ENCODE measurements at places on chromosomes 13 and 19.

- DNase-seq = no peak
Observed at GRCh38 chr19:57096685-57097361, 23.0 kb upstream of the USP29 start.

DNA sequence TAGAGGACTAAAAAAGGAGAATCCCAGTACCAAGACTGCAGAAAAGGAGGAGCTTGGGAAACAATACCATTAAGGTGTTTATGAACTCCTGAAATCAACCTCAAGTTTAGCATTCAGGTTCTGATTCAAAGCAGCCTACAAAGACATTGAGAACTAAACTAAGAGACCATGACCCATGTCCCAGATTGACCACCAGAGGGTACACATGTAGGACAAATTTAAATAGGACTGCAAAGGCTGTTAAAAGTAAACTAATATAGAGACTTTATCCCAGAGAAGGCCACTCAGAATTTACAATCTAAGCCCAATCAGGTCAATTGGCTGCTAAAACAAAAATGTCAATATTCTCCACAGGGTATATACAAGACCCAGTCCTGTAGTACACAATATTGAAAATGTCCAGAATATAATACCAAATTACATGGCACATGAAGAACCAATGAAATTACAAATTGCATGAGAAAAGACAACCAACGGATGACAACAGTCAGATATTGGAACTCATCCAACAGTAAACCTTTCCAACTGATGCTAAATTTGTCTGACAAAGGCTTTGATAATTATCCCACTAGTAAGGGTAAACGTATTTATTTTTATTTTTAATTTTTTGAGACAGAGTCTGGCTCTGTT is 682.4 kb downstream of the UQCRFS1 start:
- no peak for DNase-seq

DNA sequence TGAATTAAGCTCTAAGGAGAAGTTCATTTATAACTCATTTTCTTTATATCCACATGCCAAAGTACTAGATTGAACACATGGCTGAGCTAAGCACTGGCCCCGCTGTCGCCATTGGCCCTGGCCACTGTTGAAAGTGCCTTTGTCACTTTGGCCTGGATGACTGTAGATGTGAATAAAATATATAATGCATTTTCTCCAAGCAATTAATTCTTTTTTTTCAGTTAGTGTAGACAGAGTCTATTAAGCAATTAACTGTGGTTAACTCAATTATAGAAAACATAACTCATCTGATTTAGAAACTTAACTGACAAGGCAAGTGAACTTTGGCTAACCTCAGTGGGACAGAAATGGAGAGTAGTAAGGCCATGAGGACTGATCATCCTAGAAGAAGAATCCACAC is 965.6 kb downstream of the EFNB2 start:
- no peak for DNase-seq

DNA sequence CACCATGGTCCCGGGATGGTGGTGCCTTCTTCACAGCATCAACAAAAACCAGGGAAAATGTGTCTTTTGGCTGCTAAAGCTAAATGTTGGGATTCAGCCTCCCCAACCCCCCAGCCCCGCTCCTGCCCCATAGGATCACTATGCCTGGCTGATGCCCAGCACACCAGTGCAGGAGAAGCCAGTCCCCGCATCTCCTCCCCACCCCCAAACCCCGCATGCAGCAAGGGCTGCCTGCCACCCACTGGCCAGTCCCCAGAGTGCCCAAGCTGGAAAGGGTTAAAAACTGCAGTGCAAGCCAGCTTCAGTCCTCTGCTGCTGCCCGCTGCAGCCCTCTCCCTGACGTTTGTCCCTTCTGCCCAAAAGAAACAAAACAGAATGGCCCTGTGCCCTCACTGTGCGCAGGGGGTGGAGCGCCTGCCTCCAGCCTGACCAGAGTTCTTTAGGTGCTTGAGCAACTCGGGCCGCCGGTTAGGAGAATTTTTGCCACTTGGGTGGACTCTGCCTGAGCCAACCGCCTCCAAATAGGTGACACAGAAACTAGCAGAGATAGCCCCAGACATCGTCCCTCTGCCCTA is 3.7 kb downstream of the CALM3 start:
- no peak for DNase-seq

DNA sequence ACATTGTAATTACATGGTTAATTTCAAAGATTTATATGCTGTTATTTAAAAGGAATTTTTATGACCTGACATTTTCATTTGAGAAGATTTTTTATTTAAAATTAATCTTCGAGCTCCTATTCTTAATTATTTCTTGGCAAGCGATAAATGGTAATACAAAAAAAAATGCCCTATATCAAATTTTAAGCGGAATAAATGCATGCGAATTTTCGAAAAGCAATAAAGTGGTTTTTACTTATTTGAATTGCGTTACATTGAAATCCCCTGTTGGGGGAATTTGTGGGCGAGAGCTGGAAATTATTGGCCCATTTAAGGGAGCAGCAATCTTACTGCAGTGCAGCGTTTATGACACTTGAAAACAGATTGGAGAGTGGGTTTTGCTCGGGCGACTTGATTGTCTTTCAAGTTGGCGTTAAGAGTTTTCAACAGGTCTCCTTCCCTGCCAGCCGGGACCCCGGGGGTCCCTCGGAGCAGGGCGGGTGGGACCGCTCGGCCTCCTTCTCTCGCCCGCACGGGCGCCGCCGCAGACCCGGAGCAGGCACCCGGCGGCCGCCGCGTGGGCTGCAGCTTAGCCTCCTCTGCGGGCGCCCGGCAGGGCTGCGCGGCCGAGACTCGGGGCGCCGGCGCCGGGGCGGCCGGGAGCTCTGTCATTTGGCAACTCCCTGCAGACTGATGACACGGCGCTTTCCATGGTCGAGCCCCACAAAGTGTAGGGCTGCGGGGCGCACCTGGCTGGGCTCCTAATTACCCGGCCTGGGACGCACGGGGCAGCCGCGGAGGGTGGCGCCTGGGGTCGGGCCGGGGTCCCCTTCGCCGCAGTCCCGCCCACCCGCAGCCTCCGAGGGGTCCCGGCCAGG is 255.1 kb upstream of the SOX21 start:
- no peak for DNase-seq

DNA sequence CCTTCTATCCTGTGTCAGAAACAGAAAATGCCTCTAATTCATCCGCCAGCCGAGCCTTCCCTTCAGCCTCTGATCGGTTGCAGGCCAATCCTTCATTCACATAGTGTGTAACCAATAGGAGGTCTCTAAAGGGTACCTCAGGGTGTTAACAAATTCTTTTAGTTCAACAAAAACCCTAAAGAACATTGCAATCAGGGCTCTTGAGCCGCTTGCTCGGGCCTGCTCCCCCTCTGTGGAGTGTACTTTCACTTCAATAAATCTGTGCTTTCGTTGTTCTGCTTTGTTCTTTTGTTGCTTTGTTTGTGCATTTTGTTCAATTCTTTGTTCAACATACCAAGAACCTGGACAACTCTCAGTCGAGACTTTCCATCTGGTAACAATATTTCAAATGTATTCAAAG is 366.5 kb downstream of the KCTD12 start:
- DNase-seq = no peak

DNA sequence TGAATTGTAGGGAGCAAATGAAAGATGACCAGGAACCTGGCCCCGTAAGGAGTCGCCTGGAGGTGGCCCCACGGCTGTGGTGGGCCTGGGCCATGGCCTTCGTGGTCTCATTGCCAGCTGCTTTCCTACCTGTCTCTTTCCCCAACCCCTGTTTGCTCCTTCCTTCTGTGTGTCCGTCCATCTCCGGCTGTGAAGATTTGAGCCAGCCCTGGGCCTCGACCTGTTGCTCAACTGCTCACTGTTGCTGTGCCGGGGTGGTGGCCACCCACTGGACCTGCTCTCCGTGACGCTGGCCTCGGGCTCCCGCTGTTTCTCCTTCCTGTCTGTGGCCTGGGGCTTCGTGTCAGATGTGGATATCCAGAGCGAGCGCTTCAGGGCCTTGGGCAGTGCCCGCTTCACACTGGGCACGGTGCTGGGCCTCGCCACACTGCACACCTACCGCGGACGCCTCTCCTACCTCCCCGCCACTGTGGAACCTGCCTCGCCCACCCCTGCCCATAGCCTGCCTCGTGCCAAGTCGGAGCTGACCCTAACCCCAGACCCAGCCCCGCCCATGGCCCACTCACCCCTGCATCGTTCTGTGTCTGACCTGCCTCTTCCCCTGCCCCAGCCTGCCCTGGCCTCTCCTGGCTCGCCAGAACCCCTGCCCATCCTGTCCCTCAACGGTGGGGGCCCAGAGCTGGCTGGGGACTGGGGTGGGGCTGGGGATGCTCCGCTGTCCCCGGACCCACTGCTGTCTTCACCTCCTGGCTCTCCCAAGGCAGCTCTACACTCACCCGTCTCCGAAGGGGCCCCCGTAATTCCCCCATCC is 8.5 kb downstream of the DBP start:
- no peak for DNase-seq

DNA sequence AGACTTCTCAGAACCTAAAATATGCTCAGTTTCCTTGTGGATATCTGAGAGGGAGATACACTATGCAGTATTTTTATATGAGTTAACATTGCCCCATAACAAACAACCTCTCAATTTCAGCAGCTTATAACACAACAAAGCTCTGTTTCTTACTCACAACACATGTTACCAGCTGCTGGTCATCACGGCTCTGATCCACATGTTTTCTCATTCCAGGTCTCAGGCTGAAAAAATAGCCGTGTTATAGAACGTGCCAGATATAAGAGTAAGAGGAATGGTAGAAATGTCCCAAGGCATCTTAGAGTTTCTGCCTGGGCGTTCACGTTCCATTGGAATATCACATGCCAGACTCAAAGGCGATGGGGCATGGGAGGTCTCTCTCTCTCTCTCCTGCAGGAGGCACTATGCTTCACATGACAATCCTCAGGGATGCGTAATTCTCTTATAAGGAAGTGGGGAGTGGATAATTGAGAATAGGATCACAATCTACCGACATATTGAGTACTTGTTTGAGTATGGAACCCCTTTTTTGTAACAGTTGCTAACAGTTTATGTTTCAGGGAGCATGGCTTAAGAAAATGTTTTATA is 246.6 kb downstream of the NHLRC3 start:
- DNase-seq = no peak

- DNase-seq = no peak
Observed at GRCh38 chr19:46728208-46728607, 11.3 kb upstream of the PRKD2 start.

- no peak for DNase-seq
Observed at GRCh38 chr19:16167055-16167454, 6.3 kb downstream of the CIB3 start.

DNA sequence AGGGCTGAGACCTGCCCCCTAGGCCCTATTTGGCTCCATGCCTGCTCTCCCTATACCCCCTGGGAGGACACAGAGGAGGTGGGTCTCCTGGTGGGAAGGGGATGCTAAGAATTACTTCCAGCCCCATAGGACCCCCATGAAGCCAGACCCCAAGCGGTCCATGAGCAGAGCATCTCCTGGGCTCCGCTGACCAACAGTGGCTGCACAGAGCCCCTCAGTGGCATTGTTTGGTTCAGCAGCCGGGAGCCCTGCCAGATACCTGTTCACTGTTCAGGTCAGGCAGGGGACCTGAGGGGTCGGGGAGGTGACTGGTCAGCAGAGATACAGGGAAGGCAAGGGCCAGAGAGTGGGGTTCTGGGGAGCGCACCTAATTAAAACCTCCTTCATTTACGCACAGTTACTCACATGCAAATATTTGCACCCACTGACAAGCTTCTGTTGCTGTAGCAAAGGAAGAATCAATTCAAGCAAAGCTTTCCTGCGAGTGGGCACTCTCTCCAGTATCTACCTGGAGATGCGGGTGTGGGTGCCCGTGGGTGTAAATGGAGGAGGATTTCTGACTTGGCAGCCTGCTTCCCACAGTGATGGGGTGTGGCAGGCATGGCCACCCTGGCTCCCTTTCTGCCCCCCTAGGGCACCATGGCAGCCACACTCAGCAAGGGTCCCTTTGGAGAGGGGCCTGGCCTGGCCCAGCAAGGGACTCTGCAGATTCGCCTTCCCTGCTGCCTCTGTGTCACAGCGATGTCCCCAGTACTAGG is 83.5 kb downstream of the CHST8 start:
- no peak for DNase-seq

- no peak for DNase-seq
Observed at GRCh38 chr13:76470991-76471390, 415.2 kb downstream of the KCTD12 start.

GRCh38 chr19:5753743-5754142 is 30.8 kb downstream of the PRR22 start:
- DNase-seq = no peak

Measured in cortex of kidney (tissue), 1 donor.